HS-27A (cell line): ENCODE measurements at places on chromosomes 12 and 14.

DNA sequence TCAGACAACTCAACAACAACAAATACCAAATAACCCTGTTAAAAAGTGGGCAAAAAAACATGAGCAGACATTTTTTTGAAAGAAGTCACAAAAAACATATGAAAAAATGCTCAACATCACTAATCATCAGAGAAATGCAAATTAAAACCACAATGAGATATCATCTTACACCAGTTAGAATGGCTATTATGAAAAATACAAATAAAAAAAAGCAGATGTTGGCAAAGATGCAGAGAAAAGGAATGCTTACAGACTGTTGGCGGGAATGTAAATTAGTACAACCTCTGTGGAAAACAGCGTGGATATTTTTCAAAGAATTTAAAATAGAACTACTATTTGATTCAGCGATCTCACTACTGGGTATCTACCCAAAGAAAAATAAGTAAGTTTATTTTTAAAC lies 114.0 kb downstream of the SLC38A4 start:
- no peak for DNase-seq

DNA sequence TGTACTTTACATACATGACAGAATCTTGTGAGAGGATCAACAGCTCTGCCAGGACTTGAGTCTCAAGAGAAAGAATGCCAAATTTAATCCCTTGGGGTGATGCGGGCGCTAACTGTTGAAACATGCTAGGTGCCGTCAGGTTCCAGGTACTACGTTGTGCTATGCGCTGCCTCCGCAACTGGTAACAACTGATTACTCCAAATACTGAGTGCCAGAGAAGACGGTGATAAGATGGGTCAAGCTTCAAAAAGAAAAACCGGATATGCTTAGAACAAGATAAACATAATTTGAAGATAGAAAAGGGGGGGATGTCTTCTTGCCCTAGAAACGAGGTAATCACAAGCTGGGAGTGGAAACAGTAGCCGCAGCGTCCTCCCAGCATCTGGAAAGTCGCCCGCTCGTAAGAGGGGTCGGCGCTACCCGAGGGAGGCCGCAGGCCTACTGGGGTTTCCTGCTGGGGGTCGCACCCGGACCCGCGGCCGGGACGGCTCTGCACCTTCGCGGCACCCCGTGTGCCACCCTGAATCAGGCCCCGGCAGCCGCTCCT lies 678 bp downstream of the ZBTB25 start:
- DNase-seq, result no peak

- DNase-seq, result no peak
These were observed 202.8 kb downstream of the ANO2 start for GRCh38 chr12:5742258-5742657.

DNA sequence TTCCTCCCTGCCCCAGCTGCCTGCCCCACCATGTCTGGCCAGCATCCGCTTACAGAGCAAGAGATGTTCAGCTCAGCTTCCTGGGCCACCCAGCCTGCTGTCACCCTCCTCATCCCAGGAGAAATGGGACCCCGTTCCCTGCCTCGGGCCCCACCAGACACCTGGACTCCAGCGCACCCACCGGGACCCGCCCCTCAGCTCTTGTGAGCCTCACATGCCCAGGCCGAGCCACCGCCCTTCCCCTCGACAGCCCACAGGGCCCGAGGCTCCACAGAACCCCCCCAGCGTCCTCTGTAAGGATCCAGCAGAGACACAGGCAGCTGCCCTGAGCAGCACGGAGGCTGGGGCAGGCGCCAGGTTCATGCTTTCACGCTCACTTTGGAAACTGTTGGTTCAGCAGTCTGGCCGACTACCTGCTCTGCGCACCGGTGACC lies 18.4 kb upstream of the C14orf180 start:
- DNase-seq, result no peak

DNA sequence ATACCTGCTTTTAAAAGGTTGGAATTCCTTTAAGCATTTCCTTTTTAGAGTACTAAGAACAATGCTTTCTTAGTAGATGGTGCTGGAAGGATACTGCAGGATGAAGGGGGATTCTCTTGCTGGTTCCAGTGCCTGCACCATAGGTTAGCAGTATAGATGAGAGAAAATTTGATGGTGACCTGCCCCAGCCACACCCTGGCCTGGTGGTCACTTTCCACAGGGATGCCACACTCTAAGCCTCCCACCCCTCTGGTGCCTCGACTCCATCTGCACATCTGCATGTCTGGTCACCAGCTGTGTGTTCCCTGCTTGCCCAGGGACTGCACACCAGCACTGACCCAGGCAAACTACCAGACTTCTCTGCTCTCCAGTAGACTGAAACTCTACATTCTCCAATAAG lies 19.1 kb downstream of the SLC2A3 start:
- no peak for DNase-seq

GRCh38 chr14:91255026-91255695 lies 10.7 kb upstream of the GPR68 start:
- DNase-seq, result no peak

DNA sequence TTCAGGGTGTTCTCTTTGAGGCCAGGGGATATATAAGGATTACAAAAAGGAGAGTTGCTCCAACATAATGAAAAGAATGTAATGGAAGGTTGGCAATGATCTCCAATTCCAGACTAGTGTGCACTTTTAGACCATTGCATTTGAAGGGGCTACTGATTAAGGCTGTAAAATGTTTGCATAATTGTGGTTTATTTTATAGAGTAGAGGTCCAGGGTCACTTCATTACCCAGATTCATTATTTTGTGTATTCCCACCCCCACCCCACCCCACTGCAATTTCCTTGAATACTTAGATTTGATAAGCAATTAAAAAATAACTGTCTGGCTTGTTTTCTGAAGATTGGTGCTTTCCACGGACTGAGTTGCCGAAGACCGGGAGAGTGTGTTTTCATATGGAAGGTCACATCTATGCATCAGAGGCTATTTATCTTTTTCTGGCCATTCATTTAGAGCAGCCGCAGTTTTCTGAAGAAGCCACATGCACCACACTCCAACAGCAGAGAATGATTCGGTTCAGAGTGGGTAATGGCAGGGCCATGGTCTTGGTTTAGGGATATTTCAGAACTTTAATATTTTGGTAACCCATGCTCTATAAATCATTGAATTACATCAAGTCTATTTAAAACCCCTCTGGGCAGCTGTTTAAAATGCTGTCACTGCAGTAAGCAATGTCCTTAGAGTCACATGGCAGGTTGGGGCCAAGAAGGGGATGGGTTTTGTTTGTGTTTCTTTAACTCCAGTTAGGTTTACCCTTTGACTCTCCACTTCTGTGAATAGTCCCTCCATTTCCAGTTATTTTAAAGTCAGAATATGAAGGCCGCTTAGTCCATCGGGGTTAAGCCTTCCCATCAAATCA lies 94.6 kb downstream of the TMEM30B start:
- DNase-seq, result no peak

DNA sequence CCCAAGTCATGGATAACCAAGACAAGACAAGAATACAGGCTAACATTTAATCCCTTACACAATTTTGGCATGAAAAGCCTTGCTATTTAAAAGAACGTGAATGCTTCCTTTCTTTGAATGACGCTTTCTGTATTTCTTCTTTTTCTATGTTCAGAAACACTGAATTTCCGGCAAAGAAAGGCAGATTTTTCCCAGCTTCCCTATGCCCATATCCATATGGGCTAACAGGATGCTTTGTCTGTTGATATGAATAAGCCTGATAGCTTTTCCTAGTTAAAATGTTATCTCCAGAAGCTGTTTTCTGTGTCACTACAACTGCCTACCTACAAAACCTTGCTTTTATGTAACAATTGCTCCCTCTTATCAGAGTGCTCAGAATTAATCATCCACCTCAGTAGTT lies 38.3 kb upstream of the CACNA2D4 start:
- DNase-seq, result no peak

- no peak for DNase-seq
These were observed 203.3 kb upstream of the CRY1 start for GRCh38 chr12:107296681-107297089.
